Adrenal gland (tissue), 19 donors: ENCODE measurements at places on chromosomes 5 and 9. TPM values are rescaled to one million over a fixed set of nuclear protein-coding genes. Genes with fewer than 3 reads are reported as not detected.

Gene ERGIC1
- 248 TPM for total RNA-seq

Gene PRSS3
- 2.6 TPM for total RNA-seq

Gene STKLD1
- total RNA-seq = 1.2 TPM

DNA sequence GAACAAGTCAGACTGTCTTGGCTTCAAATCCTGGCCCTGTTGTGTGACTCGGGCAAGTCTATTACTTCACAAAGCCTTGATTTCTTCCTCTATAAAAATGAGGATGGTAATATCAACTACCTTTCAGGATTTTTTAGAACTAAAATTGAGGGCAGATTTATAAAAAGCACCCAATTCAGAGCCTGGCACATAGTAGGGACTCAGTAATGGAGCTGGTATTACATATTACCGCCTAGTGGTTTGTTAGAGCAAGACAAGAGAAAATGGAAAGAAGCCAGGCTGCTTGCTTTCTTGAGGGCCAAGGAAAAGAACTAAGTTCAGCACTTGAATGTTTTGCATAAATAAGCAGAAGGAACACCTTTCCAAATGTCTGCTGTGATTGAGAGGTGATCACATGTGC, 19.4 kb downstream of the ZNF346 start:
- H3K4me1 ChIP-seq = no peaks in the 10 kb centered on the region
- H3K4me3 ChIP-seq = no peak overlapping the region
- no peak overlapping the region for H3K27ac ChIP-seq
- DNase-seq = no peak
- no peaks in the 10 kb centered on the region for H3K36me3 ChIP-seq

- no peaks in the 10 kb centered on the region for H3K27me3 ChIP-seq
- no peak overlapping the region for H3K4me3 ChIP-seq
- H3K36me3 ChIP-seq = no peaks in the 10 kb centered on the region
- DNase-seq = no peak
These were observed 37.5 kb downstream of the NAA35 start for GRCh38 chr9:85978496-85978895.
